ENCODE measurements at places on chromosomes 2 and 18.

GRCh38 chr2:99775585-99775984 lies 285.8 kb upstream of the REV1 start:
- no peak for DNase-seq

- DNase-seq, result peak; percentile 94
These were observed at the start of gene METAP1D for GRCh38 chr2:171999604-172000469. Gene METAP1D (plus strand): TSS chr2:171999953. CDS start chr2:171999970, 17 bp downstream.

DNA sequence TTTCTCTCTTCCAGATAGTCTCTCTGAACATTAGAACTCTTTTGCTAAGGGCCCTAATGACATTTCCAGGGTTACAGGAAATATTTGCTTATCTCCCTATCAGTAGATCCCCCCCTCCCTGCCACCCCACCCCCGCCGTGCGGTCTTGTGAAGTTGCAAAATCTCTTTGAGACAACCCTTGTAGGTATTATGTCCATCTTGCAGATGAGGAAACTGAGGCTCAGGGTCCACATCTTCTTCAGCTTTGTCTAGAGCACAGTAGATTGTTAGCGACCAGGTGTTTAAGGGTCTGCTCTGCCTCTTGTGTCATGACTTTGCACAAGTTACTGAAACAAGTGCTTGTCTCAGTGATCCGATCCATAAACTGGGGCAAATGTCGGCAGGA lies 65.8 kb upstream of the GATA6 start:
- DNase-seq, result no peak

GRCh38 chr2:154408786-154409185 lies 289.7 kb upstream of the KCNJ3 start:
- no peak for DNase-seq

DNA sequence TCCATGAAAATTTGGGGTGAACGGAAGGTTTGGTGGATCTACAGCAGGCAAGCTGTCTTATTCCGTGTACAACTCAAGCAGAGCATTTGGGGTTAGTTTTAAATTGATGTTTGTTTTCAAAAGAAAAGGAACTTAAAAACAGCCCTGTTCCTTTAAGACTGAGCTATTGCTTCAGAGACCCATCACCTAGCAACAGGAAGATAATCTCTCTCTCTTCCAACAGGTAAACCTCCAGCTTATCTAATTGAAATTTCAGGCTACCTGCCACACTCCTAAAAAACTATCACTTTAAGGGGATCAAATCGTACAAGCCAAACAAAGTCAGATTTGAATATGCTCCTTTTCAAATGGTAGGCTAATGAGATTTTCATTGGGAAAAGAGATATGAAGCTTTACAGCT lies 101.8 kb downstream of the RNF152 start:
- no peak for DNase-seq

GRCh38 chr18:50594942-50595341 lies 35.1 kb downstream of the MAPK4 start:
- DNase-seq, result no peak

DNA sequence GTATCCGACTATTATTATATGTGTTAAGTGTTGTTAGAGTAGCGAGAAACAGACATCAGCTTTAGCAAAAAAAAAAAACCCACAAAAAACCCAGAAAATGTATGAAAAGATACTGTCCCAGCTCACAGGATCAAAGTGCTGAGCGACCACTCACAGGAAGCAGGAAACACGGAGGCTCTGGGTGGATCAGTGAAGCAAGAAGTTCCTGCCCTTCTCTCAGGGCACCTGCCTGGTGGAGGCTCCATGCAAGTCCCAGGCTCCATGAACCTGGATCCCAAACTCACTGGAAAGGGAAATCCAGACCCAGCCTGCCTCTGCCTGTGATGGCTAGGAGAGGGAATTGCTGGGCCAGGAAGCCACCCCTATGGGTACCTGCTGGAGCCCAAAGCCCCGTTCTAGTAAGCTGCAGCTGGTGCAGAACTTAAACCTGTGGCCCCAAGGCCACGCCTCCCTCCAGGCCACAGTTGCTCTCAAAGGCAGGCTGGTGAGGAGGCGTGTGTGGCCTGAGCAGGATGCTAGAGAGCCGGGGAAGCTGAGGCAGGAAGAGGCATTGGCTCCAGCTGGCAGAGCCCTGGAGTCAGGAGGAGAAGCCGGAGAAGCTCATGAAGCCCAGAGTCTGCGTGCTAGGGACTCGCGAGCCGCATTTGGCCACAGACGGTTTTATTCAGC lies 63.5 kb upstream of the TAF1B start:
- no peak for DNase-seq

DNA sequence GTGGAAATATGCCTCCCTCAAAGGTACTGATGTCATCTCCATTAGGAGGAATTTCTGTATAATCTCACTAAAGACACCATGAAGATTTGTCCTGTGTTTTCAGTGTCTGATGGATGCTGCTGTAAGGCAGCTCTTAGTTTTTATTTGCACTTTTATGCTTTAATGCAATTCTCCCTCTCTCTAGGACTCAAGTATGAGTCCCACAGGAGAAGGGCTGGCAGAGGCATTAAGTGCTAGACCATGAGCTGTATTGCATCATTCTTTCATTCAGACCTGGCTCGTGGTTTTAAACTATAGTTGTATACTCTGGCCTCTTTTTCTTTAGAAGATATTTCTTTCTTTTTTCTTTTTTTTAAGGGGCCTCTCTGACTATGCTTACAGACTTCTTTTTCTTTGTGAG lies 805.6 kb downstream of the DPP10 start:
- DNase-seq, result no peak

All from erythroblast (primary cell).